Breast epithelium (tissue), 4 donors: ENCODE measurements at places on chromosomes 7 and 10. TPM values are rescaled to one million over a fixed set of nuclear protein-coding genes. Genes with fewer than 3 reads are reported as not detected.

DNA sequence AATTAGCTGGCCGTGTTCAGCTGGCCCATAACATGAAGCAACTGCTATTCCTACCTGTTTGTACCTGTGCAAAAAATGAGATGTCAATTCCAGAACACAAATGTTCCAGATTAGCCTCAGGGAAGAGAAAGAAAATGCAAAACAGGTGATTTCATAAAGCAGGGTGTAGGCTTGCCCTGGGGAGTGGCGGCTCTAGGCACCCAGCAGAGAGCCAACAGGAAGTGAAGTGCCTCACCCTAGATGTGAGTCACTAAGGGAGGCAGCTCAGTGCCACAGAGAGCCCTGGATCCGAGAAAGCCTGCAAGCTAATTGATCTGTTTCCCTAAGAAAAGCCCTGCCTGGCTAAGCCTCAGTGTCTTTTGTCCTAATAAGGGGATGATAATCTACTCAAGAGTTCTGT lies 240.0 kb downstream of the ARHGAP21 start:
- peak overlapping the region; percentile 92 for H3K27ac ChIP-seq
- DNase-seq: peak; percentile 75
- H3K4me3 ChIP-seq: no peak overlapping the region
- no peaks in the 10 kb centered on the region for H3K36me3 ChIP-seq
- no peaks in the 10 kb centered on the region for H3K4me1 ChIP-seq
- no peaks in the 10 kb centered on the region for H3K27me3 ChIP-seq

CPVL gene
- total RNA-seq: 11.4 TPM

GFRA1 gene
- 98.5 TPM for total RNA-seq

AKR1C8 gene
- total RNA-seq: 0.73 TPM

- H3K27ac ChIP-seq: no peak overlapping the region
- no peaks in the 10 kb centered on the region for H3K4me1 ChIP-seq
- H3K4me3 ChIP-seq: no peak overlapping the region
- DNase-seq: no peak
- H3K36me3 ChIP-seq: no peaks in the 10 kb centered on the region
These were observed 78.3 kb downstream of the SNX10 start for GRCh38 chr7:26370011-26370410.

DNA sequence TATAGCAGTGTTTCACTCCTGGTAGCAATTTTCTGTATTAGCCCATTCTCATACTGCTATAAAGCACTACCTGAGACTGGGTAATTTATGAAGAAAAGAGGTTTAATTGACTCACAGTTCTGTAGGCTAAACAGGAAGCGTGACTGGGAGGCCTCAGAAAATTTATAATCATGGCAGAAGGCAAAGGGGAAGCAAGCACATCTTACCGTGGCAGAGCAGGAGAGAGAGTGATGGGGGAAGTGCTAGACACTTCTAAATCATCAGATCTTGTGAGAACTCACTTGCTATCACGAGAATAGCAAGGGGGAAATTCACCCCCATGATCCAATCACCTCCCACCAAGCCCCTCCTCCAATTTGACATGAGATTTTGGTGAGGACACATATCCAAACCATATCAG lies 131.6 kb upstream of the EFCAB10 start:
- no peaks in the 10 kb centered on the region for H3K36me3 ChIP-seq
- no peaks in the 10 kb centered on the region for H3K4me1 ChIP-seq
- DNase-seq: no peak
- no peaks in the 10 kb centered on the region for H3K27me3 ChIP-seq

SFRP4 gene
- total RNA-seq: 27.2 TPM

DNA sequence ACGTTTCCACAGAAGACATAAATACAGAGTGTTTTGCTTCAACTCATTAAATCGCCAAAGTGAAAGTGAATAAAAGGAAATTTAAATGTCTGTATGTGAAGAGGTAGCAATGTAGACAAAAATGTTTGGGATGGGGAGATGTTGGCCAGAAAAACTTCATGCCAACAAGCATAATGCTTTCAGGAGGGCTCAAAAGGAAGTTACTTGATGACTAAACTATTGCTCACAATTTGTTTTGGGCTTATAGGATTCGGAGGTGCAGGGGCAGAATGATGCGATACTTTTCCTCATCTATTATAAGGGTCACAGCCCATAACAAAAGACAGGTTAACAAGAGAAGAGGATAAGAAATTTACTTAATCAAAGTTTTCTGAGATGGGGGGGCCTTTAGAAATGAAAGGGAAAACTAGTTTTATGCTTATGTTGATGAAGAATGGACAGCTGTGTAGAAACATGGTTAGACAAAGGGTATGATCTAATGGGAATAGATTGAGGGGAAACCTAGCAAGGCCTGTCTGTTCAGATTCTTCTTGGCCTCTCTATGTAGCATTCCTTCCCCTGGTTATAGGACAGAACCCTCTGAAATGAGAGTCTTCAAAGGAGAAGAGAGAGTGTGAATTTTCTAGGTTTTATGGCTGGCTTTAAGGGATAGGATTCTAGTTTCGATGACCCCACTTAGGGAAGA lies 898.6 kb downstream of the LRMDA start:
- no peaks in the 10 kb centered on the region for H3K27me3 ChIP-seq
- H3K36me3 ChIP-seq: no peaks in the 10 kb centered on the region
- H3K4me1 ChIP-seq: no peaks in the 10 kb centered on the region
- no peak overlapping the region for H3K4me3 ChIP-seq
- no peak overlapping the region for H3K27ac ChIP-seq

- H3K4me1 ChIP-seq: no peaks in the 10 kb centered on the region
- no peaks in the 10 kb centered on the region for H3K36me3 ChIP-seq
- DNase-seq: no peak
- no peak overlapping the region for H3K27ac ChIP-seq
These were observed 22.6 kb downstream of the CHCHD3 start for GRCh38 chr7:133059263-133059662.

- no peaks in the 10 kb centered on the region for H3K4me1 ChIP-seq
- DNase-seq: no peak
- no peaks in the 10 kb centered on the region for H3K27me3 ChIP-seq
These were observed 277.8 kb downstream of the EXOC4 start for GRCh38 chr7:133530682-133531081.
